ENCODE measurements at places on chromosomes 12 and 14.
A peak's percentile ranks its signal among the peaks of the same experiment; 100 is the strongest.

DNA sequence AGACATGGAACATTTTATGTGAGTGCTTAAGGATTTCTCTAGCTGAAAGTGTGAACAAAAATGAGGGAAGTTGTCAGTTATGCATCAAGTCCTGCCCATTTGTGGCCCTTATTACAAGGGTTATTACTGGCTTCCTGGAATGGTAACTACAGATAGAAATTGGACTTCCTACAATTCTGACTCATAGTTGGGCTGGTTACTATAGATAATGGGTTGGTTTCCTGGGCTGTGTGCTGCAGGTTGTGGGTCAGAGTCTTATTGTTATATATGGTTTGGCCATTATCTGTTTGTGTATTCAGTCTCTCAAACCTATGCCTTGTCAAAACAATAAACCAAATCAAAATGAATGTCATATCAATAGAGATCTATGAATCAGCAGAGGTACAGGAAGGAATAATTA lies 313.7 kb downstream of the ADAMTS20 start:
- no peak for DNase-seq

DNA sequence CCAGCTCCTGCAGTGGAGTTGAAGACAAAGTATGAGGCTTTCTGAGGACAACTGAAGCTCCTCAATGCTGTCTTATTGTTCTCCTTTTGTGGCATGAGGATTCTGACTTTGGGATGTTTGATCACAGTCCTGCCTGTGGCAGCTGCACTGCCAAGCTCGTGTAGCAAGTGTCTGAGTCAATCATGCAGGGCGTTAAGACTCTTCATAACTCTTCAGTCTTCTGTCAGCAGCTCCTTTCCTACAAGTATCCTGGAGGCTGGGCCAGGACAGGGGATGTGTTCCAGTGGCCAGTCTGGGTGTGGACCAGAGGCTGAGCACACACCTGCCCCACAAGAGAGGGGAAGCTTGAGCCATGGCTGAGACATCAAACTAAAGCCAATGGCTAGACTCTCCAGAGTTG lies 94.3 kb downstream of the PELI2 start:
- no peak for DNase-seq

DNA sequence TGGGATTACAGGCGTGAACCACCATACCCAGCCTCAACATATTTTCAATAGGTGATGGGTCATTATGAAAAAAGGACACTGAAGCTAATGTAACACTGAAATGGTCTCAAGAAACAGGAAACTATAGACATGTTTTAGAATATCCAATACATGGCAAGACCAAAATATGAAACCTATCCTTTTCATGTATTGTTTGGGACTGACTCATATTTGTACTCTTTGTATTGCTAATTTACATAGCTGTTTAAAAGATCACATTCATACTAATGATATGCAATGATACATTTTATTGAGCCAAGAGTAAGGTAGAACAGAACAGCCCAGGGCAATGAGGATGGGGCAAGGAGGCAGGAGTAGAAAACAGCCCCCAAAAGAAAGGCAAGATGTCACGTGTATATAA lies 32.6 kb downstream of the RESF1 start:
- DNase-seq: no peak

DNA sequence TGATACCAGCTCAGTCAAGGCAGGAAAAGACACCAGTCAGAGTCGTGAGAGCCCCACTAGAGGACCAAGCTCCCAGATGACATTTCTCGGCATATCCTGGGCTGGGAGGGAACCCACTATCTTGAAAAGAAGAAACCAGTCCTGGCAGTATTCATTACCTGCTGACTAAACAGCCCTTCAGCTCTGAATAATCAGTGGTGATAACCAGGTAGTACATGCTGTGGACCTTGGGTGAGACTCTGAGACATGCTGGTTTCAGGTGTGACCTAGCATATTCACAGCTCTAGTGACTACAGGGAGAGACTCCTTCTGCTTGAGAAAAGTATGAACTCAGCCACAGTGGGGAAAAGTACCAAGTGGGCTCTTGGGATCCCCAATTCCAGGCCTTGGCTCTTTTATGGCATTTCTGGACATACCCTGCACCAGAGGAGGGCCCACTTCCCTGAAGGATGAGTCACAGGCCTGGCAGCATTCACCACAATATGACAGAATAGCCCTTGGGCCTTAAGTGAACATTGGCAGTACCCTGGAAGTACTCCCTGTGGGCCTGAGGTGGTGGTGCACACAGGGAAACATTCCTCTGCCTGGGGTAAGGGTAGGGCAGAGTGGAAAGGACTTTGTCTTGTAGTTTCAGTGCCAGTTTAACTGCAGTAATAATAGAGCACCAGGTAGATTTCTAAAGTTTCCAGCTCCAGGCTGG lies 82.6 kb upstream of the SLC38A4 start:
- DNase-seq: no peak

DNA sequence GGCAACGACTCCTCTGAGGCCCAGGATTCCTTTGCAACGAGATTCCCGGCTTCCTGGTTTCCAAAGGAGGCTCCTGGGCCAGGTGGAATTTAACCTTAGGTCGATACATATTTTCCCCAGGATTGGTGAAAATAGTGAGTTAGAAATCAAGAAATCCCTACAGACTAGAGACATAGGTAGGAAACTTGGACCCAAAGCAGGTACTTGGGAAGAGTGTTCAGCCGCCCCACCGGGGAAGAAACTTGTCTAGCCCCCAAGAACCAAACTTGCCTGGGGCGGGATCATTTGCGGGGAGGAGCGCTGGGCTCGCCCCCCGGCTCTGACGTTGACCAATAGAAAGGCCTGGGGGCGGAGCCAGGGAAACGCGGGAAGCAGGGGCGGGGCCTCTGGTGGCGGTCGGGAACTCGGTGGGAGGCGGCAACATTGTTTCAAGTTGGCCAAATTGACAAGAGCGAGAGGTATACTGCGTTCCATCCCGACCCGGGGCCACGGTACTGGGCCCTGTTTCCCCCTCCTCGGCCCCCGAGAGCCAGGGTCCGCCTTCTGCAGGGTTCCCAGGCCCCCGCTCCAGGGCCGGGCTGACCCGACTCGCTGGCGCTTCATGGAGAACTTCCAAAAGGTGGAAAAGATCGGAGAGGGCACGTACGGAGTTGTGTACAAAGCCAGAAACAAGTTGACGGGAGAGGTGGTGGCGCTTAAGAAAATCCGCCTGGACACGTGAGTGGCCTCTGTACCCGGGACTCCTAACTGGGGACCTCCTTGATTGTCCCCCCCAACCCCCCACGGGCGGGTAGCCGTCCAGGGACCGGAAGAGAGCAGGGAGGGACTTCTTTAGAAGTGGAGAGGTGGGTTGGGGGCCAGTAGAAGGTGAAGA lies at the start of gene CDK2:
Gene CDK2 (plus strand): TSS at position 423 of the 874 bp plus-strand sequence. CDS start 179 bp downstream, at position 602.
- DNase-seq: peak; percentile 64

DNA sequence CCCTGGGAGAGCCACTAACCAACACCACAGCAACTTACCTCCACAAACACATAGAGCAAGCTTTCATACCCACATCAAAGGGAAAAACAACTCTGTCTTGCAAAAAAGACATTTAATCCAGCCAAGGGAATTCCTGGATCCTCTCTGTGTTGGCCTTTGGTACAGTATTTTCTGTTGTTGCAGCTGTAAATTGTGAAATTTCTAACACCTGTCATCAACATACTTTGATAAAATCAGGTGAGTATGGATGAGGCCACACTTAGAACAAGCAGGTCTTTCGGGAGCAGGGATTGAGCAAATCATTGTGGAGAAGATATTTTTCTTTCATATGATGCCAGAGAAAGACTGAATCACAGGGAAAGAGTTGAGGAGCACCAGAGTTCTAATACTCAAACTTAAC lies 89.3 kb downstream of the SPTSSA start:
- no peak for DNase-seq

DNA sequence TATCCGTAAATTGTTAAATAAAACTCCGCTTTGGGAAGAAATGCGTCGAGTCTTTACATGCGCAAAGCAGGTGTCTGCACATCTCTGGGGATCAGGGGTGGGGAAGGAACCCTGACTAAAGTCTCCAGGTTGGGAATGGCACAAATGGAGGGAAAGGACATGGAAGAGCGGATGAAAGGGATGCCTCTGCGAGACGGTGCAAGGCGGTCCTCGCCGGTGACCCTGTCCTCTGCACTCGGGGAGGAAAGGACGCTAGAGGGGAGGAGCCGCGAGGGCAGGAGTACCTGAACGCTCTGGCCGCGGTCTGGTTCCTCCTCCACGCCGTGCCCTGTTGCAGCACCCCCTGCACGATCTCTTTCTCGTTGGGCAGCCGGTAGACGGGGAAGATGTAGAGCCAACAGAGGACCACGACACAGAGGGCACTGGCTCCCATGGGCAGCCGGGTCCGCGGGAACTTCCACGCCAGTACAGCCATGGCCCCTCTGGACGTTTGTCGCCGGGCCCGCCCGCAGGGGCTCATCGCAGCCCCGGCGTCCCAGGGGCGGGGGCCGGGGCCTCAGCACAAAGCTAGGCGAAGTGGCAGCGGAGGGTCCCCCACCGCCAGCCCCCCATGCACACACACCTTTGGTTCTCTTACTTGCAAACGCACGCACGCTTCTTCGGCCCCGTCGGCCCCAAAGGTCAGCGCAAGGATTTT lies 646 bp downstream of the ST8SIA1 start:
- DNase-seq: no peak

DNA sequence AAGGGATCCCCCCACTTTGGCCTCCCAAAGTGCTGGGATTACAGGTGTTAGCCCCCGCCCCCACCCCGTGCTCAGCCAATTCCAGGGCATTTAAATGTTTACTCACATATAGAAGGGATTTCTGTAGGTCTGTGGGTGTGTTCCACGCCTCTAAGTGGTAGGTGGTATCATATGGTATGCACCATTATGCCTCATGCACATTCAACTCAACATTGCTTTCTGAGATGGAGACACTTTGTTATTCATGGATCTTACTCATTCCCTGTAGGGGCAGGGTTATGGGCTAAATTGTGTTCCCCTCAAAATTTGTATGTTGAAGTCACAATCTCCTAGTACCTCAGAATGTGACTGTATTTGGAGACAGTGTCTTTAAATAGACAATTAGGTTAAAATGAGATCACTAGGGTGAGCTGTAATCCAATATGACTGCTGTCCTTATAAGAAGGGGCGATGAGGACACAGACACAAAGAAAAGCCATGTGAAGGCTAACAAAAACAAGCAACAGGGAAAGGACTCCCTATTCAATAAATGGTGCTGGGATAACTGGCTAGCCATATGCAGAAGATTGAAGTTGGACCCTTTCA lies 200.6 kb downstream of the EFCAB11 start:
- no peak for DNase-seq

GRCh38 chr12:127150479-127150878 lies 1116.5 kb upstream of the TMEM132C start:
- DNase-seq: no peak

GRCh38 chr12:115964626-115965025 lies 312.9 kb downstream of the MED13L start:
- DNase-seq: no peak

DNA sequence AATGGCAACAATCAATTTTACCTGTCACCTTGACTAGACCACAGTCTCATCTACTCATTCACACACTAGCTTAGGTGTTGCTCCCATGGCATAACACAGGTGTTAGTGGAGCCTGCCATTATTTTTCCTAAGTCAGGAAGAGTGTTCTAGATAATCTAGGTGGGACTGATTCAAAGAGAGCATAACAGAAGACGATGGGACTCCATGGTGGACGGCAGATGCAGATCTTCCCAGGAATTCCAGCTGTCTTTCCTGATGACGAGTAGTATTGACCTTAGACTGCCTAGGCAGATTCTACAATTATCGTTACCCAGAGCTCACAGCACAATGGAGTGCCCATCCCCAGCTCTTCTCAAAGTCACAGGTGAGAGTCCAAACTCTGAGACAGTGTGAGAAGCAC lies 589.0 kb downstream of the TMEM121 start:
- DNase-seq: no peak

GRCh38 chr14:33636716-33637115 lies 314.2 kb downstream of the EGLN3 start:
- DNase-seq: no peak

DNA sequence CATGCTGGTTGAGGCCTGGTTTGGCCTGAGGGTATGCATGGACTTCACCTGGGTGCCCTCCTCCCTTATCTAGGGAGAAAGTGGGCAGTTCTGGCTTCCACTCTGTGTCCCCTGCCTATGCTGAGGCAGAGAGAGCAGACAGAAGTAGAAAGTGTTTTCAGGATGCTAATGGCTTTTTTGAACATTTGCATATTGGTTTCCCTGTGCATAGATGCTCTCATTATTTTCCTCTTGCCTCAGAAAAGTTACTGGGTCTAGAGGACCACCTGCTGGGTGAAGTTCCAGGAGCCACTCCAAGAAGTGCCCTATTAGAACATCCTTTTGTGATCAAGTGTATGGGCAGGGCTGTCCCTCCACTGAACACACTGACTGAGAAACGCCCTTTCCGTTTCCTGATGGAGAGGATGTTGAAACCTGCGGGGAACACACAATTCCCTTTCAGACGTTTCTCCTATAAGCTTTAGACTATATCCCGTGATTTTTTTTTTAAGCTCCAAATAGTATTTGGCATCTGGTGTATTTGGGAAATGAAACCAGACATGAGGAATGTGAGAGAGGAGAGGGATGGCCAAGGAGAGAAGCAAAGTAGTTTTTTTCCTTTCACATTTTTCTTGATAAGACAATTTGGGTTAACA lies 66.6 kb downstream of the DAAM1 start:
- DNase-seq: no peak

DNA sequence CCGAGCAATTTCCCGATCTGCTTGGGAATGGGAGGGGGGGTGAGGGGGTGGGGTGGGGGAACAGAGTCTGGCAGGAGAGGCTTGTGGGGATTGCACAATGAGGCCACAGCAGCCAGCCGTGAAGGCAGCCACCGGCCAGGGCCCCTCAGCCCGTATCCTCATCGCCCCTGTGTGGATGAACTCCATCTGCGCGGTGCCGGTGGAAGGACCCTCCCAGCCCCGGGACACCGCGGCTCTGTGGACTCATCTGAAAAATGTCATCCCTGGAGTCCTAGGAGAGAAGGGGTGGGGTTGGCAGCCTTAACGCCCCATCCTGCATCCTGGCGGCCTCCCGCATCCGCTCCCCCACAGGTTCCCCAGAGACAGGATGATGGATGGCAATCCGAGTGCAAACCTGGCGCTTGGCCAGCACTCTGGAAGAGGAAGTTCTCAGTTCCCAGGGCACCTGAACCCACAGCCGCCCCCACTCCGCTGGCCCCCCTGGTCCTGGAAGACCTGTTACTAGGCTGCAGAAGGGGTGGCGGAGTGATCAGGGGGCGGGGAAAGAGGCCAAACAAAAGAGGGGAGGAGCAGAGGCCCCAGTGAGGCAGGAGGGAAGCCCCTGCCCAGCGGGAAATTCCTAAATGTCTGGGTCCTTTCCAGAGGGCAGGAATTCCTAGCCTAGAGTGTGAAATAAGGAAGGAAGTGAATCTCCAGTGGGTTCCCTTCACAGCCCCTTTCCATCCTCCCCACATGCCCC lies 1.2 kb upstream of the TNFAIP2 start:
- DNase-seq: no peak

DNA sequence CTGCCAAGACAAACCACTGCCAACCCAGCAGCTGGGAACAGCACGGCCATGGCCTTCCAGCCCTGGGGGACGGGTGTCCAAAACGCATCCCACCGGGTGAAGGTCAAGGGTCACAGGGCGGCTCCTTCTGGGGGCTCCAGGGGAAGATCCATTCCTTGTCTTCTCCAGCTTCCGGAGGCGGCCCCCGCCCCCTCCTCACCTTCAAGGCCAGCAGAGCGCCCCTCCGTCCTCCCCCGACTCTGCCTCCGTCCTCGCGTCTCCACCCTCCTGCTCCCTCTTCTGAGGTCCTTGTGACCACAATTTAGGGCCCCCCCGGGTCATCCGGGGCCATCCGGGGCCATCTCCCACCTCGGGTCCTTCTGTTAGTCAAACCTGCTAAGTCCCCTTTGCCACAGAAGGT lies 3.9 kb upstream of the NUDT14 start:
- no peak for DNase-seq
